ENCODE measurements at places on chromosomes 11 and 22.

DNA sequence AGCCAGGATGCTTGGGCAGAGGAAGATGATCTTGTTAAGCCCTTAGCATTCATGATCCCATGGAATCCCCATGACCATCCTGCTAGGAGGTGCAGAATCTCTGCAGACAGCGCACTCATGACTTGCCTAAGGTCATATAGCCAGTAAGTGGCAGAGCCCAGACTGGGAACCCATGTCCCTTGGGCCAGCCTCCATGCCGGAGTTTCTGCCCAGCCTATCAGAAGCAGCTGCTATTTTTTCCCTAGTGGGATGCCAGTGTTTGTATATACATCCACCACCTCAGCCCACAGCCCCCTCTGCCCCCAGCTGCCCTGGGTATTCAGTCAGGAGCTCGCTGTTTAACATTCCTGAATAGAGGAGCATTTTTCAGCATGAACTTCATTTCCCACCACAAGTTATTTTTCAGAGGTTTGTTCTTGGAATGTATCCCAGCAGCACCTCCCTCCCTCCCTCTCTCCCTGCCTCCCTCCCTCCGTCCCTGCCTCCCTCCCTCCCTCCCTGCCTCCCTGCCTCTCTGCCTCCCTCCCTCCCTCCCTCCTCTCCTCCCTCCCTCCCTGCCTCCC, 34.4 kb upstream of the SUSD2 start:
- no peak for DNase-seq

- no peak for DNase-seq
Measured at GRCh38 chr11:87306262-87306851, 268.6 kb downstream of the TMEM135 start.

GRCh38 chr11:73240190-73240781, 22.2 kb downstream of the P2RY2 start:
- no peak for DNase-seq

GRCh38 chr22:28798810-28799605, 1.4 kb downstream of the XBP1 start:
- DNase-seq: peak; percentile 65

DNA sequence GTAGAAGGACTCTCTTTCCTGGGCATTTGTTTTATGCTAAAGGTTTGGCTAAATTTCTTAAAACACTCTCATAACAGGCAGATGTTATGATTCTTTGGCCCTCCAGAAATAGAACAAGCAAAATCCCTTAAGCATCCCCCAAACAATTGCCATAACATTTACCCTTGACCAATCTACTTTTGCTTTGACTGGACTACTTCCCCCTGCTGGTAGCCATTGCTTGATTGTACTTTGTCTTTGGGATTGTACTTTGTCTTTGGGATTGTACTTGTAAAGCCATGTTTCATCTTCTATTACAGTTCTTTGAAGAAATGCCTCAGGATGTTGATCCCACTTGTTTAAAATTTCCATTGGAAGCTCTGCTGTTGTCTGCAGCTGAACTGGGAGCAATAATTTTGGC, 53.3 kb upstream of the GLYAT start:
- no peak for DNase-seq

GRCh38 chr22:46902436-46902835, 140.0 kb downstream of the TBC1D22A start:
- no peak for DNase-seq

DNA sequence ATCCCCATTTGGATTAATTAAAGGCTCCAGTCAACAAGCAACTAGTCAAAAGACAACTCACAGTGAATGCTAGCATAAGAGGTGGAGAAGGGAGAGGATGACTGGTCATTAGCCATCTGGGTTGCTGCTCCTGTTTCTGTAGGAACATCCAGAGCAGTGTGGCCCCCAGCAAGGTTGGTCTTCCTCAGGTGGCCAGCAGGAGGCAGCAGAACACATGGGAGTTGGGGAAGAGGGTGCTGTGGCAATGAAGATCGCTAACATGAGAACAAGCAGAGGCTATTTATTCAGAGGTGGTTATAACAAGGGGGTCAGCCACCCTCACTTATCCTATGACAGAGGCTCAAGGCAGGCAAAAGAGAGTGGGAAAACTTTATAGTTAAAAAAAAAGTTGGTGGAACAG, 21.3 kb downstream of the IZUMO1R start:
- peak; percentile 72 for DNase-seq

- no peak for DNase-seq
Measured at GRCh38 chr22:49954991-49955580, 5.5 kb upstream of the PIM3 start.

DNA sequence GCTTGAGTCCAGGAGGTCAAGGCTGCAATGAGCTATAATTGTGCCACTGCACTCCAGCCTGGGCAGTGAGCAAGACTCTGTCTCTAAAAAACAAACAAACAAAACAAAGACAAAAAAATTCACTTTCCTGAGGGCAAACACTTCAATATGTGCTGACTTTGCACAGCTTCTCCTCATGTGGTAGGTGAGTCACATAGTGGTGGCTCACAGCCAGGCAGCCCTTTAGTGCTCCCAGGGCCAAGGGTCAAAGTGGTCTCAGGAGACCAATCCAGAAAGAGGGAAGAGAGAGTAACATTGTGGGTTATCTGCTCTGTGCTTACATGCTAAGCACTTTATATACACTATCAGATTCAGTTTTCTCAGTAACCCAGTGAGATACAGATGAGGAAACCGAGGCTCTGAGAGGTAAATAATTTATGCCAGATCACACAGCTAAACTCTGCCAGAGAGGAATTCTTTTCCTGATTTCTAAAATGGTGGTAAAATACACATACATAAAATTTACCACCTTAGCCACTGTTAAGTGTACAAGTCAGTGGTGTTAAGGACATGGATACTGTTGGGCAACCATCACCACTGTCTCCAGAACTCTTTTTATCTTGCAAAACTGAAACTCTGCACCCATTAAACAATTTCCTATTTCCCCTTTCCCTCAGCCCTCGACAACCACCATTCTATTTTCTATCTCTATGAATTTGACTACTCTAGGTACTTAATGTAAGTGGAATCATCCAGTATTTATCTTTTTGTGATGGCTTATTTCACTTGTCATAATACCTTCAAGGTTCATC, 231.7 kb upstream of the NARS2 start:
- DNase-seq: no peak

GRCh38 chr11:6307876-6308275, 12.4 kb downstream of the CAVIN3 start:
- DNase-seq: no peak

DNA sequence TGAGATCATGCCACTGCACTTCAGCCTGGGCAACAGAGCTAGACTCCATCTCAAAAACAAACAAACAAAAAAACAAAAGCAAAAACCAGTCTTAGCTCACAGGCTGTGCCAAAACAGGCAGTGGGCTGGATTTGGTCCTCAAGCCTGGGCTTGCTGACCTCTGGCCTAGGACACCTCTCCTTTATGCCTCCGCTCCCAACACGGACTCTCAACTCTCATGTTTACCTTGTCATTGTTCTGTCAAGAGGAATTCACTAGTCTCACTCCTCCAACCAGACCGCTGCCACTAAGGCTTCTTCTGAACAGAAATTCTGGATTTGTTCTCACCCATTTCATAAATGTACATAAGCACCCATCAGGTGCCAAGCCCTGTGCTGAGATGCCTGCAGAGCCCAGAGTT, 42.6 kb downstream of the FAM83F start:
- DNase-seq: no peak

DNA sequence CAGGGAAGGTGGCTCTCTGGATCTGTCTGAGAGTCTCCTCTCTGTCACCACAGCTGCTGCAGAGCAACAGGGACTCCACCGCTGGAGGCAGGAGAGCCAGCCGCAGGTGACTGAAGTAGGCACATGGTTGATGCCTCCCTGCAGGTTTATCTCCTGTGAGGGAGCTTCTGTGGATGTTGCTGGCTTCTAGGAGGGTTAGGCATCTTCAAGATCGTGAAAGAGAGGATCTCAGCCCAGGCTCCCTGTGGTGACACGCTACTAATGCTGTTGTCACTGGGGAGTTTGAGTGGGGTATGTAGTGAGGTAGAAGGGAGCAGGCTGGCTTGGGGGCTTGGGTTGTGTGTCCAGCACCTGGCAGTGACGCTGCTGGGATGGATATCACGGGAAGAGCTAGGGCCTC, 34.1 kb downstream of the DAGLA start:
- no peak for DNase-seq

- no peak for DNase-seq
Measured at GRCh38 chr22:48779211-48779643, 1048.4 kb downstream of the BRD1 start.

GRCh38 chr11:7692426-7692825, 13.9 kb downstream of the OVCH2 start:
- DNase-seq: no peak

GRCh38 chr11:29334776-29335130, 682.1 kb downstream of the KCNA4 start:
- no peak for DNase-seq

DNA sequence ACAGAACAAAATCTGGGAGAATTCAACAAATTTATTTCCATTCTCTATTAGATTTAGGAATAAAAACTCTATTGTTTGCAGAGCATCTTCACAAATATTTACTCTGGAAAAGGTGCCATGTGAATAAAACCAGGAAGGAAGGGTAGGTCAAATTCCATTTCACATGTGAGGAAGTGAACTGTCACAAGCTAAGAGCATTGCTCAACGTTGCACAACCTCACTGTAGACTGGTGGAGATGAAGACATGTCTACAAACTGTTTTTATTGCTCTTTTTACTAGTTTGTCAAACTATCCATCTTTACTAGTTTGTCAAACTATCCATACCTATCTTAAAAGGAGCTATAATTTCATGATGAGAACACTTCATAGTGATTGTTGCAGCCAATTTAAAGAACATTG, 236.4 kb downstream of the CNTN5 start:
- no peak for DNase-seq

DNA sequence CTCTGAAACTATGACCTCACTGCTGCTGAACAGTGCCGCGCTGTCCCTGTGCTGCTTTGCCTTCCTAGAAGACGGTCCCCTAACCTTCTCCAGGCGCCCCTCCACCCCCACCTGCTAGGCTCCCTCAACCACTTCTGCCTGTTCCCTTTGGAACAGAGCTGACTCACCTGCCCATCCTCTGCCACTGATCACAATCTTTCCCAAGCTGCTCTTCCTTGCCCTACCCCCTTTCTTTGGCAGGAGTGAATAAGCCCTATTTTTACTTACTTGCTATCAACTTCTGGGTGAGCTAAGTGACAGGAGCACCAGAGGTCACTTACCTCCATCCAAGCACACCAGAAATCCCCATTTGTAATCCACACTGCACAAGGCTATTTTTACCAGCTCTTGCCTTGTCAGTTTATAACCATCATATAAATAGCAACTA, 116.0 kb upstream of the BID start:
- no peak for DNase-seq

DNA sequence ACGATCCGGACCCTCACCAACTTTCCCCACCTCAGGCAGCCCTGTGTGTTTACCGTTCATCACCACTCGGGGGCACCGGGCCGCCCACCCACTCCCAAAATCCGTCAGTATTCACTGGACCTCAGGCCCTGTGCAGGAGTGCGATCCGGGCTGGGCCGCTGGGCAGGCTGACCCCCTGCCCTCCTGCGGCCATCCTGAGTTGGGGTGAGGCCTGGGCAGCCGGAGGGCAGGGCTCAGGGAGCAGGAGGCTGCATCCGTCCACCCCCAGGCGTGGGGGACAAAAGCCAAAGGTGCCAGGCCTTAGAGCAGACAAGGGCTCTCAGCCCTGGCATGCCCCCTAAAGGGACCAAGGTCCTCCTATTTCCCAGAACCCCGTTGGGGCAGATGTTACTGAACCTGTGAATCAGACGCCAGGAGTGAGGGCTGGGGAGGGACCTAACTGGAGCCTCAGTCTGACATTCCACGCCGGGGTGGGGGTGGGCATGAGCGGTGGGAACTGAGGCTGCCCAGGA, 16.8 kb upstream of the TMEM191C start:
- DNase-seq: peak; percentile 39

DNA sequence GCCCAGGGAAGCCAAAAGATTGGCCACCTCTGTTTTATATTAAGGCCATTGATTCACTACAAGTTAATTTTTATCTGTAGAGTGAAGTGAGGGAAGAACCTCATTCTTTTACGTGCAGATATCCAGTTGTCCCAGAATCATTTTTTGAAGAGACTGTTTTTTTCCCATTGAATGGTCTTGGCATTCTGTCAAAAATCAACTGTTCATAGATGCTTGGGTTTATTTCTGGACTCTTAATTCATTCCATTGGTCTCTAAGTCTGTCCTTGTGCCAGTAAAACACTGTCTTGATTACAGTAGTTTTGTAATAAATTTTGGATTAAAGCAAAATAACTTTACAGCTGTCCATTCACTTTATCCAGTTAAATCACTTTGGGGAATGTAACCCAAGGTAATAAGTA, 26.8 kb downstream of the WBP2NL start:
- no peak for DNase-seq

GRCh38 chr11:126700768-126701519, 299.6 kb downstream of the KIRREL3 start:
- DNase-seq: no peak

DNA sequence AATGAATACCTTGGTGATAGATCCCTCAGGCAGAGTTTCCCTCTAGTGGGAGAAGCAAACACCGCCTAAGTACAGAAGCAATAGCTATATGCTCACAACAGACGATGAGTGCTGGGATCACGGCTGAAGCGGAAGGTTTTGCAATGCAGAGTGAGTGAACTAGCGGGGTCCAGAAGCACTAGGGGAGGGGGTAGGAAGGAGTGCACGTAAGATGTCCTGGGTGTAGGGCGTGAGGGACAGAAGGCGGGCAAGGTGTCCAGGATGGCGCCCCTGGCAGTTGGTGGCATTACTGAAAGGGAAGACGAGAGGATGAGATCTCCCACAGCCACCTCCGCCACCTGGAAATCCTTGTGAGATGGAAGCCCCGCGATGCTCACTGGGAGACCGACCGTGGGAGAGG, 81.0 kb downstream of the ETS1 start:
- no peak for DNase-seq

DNA sequence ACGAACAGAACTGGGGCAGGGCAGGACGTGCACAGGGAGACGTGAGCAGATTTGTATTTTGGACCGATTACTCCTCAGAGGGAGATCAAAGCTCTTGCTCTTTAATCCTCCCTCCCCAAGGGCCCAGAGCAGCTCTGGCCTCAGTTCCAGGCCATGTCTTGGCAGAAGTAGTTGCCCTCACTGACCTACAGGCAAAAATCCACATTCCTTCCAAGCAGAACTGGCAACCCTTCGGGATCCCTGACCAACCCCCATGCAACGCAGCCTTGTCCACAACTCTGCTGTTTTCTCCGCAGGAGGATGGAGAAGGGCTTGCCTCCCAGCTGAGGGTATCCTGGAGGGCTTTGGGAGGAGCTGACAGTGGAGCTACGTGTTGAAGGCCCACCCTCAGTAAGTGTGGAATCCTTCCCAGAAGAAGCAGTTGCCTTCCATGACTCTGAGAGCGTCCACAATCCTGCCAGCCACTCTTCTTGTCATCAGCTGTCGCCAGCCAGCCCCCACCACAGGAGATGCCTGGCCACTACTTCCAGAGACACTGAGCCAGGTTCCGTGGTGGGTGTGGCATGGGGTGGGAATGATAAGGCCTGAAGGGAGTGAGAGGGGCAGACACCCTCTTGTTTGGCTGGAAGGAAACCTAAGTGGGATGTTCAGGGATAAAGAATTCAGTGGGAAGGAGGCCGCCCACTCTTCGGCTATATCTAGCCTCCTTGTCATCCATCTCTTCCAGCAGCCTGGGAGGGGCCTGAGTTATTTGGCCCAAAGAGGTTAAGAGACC, 68.1 kb downstream of the PDE2A start:
- DNase-seq: no peak

Measured in activated CD8-positive, alpha-beta memory T cell treated with anti-CD3 and anti-CD28 coated beads, Interleukin-2, amount 50 U/mL, for 48 hours (primary cell).